SK-N-MC (cell line): ENCODE measurements at places on chromosomes 12 and 14.

- no peak for DNase-seq
These were observed 112.2 kb upstream of the EGLN3 start for GRCh38 chr14:34063042-34063441.

GRCh38 chr12:53747095-53747494 is 4.7 kb downstream of the CISTR start:
- DNase-seq = no peak

DNA sequence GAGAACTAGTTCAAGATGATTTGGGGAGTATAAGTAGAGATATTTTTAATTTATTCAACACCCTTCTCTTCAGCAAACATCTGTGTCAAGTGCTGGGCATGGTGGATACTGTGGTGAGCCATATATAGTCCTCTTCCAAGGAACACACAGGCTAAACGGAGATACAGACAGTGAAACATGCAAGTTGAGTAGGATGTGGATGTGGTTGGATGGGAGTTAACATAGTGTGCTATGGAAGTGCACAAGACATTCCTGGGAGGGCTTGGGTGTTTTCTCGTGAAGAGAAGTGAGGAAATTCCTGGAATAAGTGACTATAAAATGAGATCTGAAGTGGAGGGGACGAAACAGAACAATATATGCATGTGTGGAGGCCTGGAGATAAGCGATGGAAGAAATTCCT is 181.1 kb upstream of the NPAS3 start:
- no peak for DNase-seq

GRCh38 chr14:51922624-51923023 is 62.2 kb downstream of the GNG2 start:
- DNase-seq = no peak

DNA sequence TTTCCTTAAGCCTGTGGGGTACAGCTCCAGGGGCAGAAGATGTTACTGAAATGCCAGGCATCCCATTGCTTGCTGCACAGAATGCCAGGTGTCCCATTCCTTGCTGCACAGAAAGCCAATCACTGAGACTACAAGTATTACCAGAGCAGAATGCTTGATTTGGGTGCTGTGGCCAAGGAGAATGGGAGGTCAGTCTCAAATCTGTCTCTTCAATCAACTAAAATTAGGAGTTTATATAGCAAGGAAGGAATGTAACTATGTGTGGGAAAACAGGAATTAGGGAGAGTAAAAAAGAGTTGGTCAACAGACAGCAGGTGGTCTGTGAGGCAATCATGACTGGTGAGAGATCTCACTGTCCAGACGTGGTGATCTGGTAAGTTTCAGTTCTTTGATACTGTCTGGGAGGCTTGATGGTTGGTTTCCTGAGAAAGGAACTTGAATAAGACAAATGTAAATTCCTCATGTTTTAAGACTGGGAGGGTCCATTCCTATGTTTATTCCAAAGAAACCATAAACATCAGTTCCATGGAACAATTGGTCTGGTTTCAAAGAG is 31.2 kb upstream of the VASH1 start:
- no peak for DNase-seq

GRCh38 chr12:21675096-21675495 is 17.5 kb upstream of the LDHB start:
- no peak for DNase-seq

- DNase-seq = no peak
These were observed 46.7 kb downstream of the HSP90AA1 start for GRCh38 chr14:102040153-102040552.

- DNase-seq = no peak
These were observed 24.8 kb upstream of the AKAP6 start for GRCh38 chr14:32304296-32304695.

DNA sequence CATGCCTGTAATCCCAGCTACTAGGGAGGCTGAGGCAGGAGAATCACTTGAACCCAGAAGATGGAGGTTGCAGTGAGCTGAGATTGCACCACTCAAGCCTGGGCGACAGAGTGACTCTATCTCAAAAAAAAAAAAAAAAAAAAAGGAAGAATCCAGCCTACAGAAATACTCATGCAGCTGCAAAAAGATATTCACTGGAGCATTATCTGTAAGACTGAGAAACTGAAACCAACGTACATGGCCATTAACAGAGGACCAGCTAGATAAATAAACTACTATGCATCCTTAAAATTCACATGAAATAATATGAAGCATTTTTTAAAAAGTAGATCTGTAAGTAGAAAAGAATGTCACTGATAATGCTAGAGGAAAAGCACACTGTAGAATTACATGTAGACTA is 3.5 kb downstream of the SLC7A7 start:
- no peak for DNase-seq

DNA sequence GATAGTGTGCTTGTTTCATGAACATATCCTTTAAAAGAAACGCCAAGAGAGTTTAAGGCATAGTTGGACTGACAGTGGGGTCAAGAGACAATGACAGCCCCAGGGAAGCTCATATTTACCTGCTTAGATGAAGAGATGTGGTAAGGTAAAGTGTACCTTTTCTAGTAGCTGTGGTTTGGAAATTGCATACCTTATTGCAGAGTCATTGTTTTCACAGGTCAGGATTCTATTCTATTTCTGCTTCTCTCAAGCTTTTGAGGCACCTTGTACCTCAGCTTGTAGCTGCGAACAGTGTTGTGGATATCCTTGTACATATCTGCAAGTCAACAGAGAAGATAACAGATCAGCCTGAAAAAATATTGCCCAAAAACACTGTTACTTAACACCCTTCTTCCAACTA is 47.7 kb downstream of the ATP6V1D start:
- no peak for DNase-seq

- no peak for DNase-seq
These were observed 108.0 kb upstream of the ARHGAP5 start for GRCh38 chr14:31968956-31969698.

GRCh38 chr12:2260441-2260840 is 207.7 kb downstream of the CACNA1C start:
- DNase-seq = no peak

GRCh38 chr12:31363416-31363809 is 37.5 kb upstream of the SINHCAF start:
- no peak for DNase-seq

DNA sequence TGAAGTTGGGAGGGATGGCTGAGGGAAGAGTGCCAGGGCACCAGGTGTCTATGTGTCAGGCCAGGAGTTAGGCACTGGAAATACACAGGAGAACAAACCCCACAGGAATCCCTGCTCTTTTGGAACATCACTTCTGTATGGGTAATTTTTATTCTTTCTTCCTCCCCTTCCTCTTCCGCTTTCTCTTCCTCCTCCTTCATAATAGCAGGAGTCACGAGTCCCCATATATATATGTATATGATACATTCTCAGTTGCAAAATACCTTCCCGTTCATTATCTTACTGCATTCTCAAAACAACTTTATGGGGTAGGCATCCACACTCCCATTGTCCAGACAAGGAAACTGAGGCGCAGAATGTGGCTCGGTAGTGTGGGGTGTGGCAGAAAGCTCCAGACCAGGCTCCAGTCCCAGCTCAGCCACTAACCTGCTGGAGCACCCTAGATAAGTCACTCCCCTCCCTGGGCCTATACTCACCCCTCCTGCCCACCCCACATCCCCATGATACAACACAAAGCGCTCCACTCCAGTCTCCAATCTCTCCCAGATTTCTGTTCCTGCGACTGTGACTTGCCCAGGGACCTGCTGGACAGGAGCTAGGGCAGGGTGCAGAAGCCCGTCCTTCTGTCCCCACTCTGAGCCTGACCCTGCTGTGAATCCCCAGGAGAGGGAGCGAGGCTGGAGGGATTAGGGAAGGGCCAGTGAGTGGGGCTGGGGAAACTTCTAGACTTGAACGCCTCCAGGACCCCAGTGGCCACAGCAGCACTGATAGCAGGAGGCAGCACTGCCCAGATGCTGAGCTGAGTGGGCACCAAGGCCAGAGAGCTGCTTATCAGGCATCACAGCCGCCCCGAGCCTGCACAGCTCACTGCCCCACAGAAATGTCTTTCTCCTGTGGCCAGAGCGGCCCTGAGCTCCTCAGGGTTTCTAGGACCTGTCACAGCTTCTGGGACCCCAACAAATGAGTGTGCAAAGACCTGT is 1.4 kb upstream of the AQP2 start:
- DNase-seq = no peak

- DNase-seq = no peak
These were observed 78.5 kb upstream of the EIF5 start for GRCh38 chr14:103255555-103255954.

- no peak for DNase-seq
These were observed 753 bp downstream of the RPH3A start for GRCh38 chr12:112792301-112792700.

- DNase-seq = no peak
These were observed 23.9 kb downstream of the SLC7A7 start for GRCh38 chr14:22791301-22791700.

DNA sequence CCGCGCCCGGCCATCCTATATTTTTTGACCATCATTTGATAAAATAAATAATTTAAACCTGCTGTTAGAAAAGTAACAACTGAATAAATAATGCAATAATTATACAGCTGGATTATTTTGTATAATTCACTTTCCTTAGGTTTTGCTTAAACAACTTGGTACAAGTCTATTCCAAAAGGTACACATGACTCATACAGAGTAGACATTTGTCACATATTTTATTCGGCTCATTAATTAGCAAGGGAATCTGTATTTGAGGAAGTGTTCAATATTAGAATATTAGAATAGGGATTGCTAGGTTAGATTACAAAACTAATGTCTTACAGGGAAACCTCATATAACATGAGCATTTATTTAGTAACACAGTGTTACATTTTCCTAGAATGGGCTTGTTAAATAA is 48.7 kb downstream of the ATP2A2 start:
- no peak for DNase-seq

GRCh38 chr12:123127182-123127495 is 23.8 kb downstream of the PITPNM2 start:
- no peak for DNase-seq

DNA sequence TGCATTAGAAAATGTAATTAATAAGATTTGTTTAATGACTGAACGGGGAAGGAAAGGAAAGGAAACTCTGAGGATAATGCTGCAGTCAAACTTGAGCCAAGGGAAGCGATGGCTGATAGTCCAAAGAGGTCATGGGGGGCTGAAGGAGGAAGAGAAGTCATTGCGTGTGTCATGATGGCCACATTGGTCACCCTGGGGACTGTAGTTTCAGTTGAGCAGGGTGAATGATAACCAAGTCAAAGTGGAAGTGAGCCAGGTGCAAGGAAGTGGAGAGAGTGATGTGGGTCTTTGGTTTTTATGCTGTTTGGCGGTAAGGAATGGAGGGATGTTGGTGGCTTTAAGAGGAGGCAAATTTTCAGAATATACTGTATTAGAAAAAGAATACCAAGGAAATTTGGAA is 21.6 kb downstream of the C12orf75 start:
- DNase-seq = no peak

DNA sequence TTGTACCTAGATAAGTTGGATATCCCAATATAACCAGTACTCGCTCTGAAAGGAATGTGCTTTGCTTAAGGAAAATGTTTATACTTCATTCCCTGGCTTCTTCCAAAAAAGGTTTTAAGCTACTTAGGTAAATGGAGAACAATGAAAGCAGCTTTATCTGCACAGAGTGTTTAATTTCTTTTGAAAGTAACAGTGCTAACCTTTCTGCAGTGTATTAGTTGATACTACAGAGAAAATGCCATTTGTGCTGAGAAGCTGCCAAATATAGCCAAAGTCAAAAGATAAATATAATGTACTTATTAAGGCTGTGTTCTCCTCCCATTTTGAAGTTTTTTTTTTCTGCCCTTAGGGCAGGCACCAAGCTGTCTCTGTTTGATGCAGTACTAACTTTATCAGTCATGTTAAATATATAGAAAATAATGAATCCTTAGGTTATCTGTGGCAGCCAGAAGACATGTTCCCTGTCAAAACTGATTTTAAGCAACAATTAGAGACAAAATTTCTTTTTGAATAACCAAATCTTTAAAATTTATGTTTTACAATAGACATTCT is 145.4 kb upstream of the KITLG start:
- DNase-seq = no peak

DNA sequence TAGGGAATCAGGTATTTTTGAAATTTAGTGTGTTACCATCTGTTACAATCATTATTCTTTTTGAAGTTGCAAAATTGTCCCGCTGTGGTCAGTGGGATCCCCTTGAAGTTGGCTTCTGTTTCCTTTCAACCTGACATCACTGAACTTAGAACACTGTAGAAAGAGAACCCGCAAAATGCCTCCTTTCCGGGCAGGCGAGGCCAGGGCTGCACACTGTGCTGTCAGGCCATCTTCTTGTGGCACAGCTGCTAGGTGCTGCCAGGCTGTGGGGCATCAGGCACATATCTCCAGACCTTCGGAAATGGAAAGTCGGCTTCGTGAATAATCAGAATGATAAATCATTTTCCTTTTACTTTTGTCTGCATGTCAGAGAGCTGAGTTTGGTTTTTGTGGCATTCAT is 103.5 kb downstream of the GLT1D1 start:
- no peak for DNase-seq

GRCh38 chr14:27278341-27278740 is 680.5 kb upstream of the NOVA1 start:
- DNase-seq = no peak
